Stimulated activated CD8-positive, alpha-beta memory T cell treated with anti-CD3 and anti-CD28 coated beads, Interleukin-15, amount 100 ng/mL, for 4 hours (primary cell): ENCODE measurements at places on chromosomes 7 and 10.

DNA sequence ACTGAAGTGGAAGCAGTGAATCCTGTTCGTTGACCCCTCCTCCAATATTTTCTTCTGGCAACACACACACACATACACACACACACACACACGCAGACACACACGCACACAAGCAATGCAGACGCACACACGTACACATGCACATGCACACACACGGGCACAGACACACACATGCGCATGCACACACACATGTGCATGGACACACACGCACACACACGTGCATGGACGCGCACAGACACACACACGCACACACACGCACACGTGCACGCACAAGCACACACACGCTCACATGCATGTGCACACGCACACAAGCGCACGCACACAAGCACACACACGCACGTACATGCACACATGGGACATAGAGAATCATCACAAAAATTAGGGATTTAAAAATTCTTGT, 488.2 kb upstream of the TPK1 start:
- DNase-seq: no peak

DNA sequence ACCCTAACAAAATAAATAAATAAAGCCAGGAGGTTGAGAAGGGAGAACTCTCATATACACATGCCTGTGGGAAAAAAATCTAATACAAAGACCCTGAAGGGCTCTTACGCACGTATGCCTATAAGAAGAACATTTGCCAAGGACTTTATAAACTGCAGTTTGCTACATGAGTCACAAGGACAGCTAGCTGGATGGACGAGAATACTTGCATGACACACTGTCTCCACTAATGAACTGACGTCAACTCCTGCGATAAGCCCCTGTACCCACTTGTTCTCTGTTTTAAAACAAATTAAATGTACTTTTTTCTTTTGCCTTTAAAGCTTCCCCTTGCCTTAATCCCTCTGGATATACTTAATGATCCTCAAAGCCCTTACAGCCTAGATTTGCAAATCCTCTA, 374.6 kb upstream of the GHITM start:
- no peak for DNase-seq

- no peak for DNase-seq
Measured at GRCh38 chr10:88456730-88457129, 126.4 kb downstream of the RNLS start.

- DNase-seq: no peak
Measured at GRCh38 chr10:114943000-114943399, 5.0 kb downstream of the TRUB1 start.

GRCh38 chr7:63065684-63066083, 933.0 kb upstream of the ZNF722 start:
- no peak for DNase-seq

DNA sequence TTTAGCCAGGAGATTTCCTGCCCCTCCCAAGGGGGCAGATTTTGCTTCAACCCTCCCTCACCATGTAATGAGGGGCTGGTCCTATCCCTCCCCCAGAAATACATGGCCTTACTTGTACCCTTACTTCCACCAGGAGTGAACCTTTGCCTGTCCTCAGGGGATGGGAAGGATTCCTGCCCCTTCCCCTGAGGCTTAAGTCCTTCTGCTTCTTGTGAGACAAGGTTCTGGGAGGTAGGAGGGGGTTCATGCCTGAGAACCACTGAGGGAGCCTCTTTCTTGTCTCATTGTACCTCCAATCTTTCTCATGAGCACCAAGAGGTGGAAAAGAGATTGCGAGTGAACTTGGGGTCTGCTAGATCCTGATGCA, 19.5 kb upstream of the MUC3A start:
- no peak for DNase-seq

DNA sequence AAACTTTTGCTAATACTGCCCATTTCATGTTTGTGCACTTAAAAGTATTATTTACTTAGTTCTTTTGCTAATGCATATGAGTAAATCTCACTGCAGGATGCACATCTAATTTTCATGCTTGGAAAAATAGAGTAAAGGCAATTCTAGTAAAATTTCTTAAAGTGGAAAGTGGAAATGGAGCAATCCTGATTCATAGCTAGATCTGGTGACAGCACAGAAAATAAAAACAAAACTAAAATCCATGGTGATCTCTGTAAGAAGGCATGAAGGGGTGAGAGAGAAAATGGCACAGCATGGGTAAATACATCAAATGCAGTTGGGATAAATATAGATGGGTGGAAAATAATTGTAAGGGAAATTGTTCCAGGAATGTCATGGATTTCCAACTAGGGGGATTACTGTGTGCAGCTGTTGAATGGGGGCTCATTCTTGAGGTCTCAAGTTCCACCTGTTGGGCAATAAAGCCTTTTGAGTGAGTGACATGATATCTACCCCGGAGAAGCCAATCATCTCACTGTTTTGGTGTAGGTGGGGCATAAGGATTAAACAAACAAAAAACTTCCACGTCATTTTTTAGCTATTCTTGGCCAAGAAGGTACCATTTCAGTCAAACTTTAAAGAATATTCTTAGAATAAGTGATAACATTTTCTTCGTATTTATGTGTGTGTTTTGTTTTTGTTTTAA, 1.7 kb upstream of the MCU start:
- no peak for DNase-seq

DNA sequence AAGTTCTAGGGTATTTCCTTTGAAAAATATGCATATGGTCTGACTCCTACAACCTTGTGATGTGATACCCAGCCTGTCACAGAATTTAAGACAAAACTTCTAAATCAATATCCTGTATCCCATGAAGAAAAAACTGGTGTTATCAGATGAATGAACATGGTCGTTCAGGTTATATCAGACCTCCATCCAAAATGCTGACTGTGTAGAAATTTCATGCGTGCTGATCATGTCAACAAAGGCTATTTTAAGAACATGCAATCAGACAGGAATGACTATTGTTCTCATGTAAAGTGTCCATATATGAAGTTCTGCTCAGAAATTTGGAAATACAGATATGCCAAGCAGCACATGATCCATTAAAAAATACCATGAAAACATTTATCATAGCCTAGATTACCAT, 62.3 kb downstream of the NEBL start:
- no peak for DNase-seq

DNA sequence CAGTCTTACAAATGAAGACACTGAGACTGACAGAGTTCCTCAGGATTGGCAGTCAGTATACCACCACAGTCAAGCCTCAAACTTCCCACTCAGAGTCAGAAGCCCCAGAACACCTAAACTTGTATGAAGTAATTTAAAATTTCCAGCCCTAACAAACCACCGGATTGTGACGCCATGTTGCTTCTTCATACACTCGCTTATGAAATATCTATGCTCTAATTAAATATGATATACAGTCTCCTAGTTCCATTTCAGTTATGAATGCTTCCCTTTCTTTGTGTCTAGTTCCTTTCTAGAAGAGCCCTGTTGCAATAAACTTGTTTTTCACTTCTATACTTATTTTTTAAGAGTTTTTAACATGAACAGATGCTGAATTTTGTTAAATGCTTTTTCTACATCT, 172.0 kb upstream of the NOBOX start:
- no peak for DNase-seq

GRCh38 chr7:52708846-52709245, 326.6 kb upstream of the POM121L12 start:
- no peak for DNase-seq

DNA sequence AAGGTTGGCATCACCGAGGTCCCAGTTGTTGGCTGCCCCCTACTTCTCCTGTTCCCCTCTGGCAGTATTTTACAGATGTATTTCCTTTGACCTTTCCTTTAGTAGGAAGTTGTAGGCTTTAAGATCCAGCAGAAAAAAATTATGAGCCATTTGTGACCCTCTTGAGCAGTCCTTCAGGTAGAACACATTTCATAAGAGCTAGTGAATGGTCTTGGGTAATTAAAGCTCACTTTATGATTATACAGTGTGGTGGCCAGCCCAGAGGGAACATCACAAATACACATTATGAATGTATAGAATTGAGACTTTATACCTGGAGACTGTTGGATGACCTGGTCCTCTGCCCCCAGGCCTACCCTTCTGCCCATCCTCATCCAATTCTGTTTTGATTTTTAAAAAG, 57.0 kb downstream of the KAT6B start:
- no peak for DNase-seq

GRCh38 chr10:34125702-34126101, 689.4 kb downstream of the PARD3 start:
- no peak for DNase-seq

DNA sequence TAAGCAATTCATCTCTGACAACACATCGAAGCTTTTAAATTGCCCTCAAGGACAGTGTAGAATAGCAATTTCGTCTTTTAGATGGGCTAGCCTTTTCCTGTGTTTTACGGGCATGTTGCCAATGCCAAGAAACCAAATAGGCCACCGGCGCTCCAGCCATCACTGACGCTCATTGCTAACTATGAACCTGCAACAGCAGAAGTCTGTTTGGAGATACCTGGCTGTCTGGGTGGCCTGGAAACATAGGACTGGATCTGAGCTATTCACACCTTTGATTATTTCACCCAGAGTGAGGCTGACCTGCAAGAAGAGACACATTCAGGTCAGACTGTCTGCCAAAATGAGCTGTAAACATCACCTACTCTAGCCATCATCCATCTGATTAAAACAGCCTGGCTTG, 12.0 kb downstream of the KPNA7 start:
- DNase-seq: no peak

DNA sequence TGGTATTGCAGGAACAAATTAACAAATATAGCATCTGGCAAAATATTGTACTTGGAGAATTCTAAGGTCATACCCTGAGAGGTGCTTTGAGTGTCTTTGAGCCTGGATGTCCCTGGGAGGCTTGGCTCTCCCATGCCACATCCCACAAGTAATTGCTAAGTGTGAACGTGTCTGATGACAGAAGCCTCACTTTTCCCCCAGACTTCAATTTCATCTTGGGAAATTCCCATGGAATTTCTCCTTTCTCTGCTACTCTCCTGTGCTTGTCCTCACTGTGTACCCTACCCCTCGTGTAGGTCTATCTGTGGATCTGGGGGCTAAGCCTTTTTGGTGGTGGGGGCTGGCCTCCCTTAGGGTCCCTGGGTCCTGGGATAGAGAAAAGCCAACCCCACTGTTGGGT, 293.3 kb downstream of the TCF7L2 start:
- DNase-seq: no peak

- DNase-seq: no peak
Measured at GRCh38 chr7:71345117-71345884, 213.4 kb downstream of the GALNT17 start.

- no peak for DNase-seq
Measured at GRCh38 chr7:2928613-2929311, 84.7 kb upstream of the GNA12 start.

- DNase-seq: no peak
Measured at GRCh38 chr10:112434988-112435619, 11.6 kb downstream of the ZDHHC6 start.

DNA sequence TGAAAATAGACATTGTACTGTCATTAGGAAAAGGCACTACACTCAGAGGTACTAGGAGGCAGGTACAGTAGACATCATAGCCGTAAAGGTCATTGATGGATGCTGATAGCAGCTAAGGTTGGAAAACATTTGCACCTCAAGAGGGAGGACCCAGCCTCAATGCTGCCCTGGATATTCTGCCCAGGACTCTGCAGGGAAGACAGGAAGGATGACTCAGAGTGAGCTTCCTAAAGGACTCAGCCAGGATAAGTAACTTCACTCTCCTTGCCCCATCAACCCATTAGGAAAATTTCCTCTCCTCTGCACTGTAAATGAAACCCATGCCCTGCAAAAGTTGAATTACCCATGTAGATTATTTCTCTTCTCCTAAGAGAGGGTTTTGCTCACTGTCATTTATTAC, 617.9 kb upstream of the MKI67 start:
- no peak for DNase-seq

- no peak for DNase-seq
Measured at GRCh38 chr10:50874723-50875122, 10.7 kb downstream of the A1CF start.

GRCh38 chr10:28177944-28178637, 124.8 kb downstream of the MPP7 start:
- no peak for DNase-seq

DNA sequence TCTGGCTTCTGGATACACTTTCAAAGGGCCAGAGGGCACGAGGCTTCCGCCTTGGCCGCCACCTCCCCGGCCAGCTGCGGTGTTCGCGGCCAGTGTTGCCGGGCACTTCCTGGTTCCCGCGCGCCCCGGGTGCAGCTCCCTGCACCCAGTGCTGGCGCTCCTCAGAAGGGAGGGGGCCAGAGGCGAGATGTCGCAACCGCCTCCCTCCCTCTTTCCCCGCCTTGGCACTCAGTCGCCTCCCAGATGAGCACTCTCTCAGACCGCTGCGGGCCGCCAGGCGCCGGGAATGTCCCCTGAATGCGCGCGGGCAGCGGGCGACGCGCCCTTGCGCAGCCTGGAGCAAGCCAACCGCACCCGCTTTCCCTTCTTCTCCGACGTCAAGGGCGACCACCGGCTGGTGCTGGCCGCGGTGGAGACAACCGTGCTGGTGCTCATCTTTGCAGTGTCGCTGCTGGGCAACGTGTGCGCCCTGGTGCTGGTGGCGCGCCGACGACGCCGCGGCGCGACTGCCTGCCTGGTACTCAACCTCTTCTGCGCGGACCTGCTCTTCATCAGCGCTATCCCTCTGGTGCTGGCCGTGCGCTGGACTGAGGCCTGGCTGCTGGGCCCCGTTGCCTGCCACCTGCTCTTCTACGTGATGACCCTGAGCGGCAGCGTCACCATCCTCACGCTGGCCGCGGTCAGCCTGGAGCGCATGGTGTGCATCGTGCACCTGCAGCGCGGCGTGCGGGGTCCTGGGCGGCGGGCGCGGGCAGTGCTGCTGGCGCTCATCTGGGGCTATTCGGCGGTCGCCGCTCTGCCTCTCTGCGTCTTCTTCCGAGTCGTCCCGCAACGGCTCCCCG, at the start of gene FFAR4:
TSS of gene FFAR4 (plus strand) at position 231 of the 842 bp plus-strand sequence. CDS start at position 287, 56 bp downstream.
- DNase-seq: no peak

DNA sequence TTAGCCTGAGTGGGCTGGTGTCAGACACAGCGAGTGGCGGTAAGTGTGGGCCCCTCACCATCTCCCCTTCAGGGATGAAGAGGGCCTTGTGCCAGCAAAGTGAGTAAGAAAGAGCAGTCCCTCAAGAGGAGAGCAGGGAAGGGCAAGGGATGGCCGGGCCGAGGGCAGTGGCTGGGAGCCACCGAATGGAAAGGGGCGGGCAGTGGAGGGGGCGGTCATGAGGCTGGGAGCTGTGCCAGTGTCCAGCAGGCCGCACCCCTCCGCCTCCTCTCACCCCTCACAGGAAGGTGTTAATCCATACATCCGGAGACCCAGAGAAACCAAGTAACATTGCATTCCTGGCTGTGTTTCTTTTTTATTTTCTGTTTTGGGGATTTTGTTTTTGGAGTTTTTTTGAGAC, 28.6 kb upstream of the RASGEF1A start:
- DNase-seq: no peak

DNA sequence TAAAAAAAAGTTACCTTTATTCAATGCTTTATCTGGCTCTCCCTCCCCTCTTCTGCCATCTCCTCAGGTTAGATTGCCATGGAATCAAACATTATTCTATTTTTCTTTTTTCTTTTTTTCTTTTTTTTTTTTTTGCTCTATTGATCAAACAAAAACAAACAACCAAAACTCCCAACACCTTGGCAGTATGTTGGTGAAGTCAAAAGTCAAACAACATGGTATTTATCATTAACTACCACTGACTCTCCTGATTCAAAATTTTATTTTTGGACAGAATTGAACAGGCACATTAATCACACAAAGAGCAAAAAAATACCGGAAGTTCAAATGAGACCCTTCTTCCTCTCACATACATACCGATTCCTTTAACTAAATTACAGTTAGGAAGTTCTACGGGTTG, 6.4 kb downstream of the PON1 start:
- no peak for DNase-seq
